NCI-H774 (cell line): ENCODE measurements at places on chromosomes 7 and 10.

DNA sequence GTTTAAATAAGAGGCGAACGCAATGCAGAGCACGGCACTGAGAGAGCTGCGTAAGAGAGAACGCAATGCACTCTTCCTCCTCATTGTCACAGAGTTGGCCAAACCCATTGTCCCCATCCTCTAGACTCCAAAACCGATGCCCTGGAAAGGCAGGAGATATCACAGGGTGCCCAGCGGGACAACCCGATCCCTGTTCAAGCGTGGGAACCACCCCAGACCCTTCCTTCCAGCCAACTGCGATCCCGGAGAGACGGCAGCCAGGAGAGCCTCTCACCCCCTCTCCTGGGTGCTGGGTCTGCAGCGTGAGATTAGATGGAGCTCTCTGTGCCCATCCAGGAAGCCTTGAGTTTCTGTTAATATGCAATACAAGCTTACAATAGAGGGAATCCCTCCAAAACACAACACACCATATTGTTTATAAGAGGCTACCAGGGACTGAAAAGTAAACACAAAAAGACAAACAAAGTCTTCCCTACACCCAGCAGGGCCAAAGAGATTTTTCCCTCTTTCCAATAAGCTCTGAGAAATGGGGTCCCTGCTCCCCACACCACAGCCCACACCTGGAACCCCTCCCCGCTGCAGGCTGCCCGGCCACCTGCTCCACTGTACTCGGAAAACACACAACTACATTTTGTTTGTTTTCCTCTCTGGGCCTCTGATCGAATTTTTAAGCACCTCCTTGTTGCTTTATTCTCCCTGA is 187.6 kb downstream of the ADARB2 start:
- peak; percentile 78 for DNase-seq

DNA sequence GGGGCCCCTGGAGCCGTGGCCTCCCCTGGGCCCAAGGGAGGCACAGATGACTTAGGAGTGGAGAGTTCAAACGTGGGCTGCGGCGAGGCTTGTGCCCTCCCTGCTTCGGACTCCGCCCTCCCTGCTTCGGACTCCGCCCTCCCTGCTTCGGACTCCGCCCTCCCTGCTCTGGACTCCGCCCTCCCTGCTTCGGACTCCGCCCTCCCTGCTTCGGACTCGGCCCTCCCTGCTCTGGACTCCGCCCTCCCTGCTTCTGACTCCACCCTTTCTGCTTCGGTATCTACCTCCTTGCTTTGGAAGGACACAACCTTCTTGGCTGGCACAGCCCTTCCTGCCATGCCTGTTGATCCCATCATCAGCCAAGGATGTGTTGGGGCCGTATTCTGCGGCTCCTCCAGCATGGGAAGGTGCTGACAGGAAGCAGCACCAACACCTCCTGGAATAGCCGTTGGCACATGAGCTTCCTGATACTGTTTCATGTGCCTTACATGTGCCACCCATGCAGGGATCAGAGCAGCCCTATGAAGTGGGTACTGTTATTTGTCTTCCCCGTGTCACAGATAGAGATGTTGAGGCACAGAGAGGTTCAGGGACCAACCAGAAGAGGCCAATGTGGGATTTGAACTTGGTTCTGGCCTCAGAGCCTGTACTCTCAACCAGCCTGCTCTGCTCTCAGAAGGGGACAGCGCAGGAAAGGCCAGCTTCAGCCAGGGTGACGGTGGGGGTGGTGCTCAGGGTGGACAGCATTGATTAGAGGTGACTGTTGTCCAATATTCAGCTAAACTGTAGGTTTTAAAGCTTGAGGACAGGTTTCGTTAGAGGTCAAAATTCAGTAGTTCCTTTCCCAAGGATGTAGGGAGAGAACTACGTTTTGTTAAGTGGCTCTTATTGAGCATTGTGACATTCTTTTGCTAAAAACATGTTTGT is 114.5 kb downstream of the NKX6-2 start:
- no peak for DNase-seq

DNA sequence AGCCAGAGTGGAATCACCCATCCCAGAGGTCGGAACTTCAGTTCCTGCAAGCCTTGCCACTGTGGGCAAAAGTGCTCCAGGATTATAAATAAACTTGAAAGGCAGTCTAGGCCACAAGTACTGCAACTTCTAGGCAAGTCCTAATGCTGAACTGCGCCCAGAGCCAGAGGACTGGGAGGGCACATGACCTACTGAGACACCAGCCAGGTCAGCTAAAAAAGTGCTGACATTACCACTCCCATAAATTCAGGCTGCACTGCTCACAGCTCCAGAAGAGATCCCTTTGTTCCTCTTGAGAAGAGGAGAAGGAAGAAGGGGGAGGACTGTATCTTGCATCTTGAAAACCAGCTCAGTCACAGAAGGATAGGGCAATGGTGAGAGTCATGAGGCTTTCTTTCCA is 1084.1 kb upstream of the PHF14 start:
- no peak for DNase-seq

- DNase-seq = no peak
Observed at GRCh38 chr10:76291175-76291574, 859.8 kb downstream of the LRMDA start.
